ENCODE measurements at places on chromosomes 5 and 9. TPM values are rescaled to one million over a fixed set of nuclear protein-coding genes. Genes with fewer than 3 reads are reported as not detected.

DNA sequence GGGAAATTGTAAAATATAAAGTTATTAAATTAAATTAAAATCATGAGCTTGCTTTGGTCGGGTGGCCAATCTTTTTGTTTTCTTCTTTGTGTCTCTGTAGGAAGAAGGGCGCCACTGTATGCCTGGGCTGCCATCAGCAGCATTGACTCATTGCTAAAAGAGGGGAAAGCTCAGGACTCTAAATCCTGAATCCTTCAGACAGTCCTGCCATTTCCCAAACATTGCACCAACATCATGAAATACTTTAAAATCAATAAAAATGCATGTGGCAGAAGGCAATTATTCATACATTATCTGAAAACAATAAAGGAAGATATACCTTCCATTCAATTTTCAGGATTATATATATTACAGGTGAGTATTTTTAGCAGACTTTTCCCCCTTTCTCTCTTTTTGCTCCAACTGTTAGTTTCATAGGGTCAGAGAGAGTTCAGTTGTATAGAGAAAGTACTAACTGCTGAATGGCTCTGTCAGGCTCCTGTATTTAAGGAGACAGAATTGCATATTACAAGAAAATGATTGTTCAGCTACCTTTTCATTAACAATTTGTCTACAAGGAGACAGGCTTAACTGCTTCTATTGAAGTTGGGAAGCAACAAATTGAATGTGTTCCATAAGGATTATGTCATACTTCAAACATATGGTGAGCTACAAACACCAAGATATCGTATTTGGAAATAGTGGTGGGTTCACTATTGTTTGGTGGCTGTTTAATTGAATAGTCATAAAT, 95.7 kb downstream of the ATPSCKMT start:
- DNase-seq, result no peak

The CDKN2B gene
- not detected for total RNA-seq

DNA sequence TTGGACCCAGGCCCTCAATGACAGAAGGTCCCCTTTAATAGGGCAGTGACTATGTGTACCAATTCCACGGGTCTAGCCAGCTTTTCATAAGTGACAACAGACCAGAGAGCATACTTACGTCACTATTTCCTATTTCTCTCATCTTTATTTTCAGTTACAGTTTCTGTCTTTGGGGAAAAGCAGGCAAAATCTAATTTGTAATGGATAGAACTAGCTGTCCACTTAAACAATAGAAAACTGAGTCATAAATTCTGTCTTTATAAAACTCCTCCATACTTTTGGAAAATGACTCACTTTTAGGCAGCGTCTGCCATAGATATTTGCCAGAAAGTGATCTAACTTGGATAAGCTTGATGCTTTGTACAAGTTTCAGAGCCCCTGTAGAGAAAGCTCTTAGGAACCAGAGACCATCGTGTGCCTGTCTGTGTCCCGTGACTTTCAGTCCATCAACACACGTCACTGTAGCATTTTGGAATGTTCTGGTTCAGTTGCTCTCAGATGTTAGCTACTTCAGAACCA, 101.9 kb downstream of the F2RL2 start:
- no peak for DNase-seq

GRCh38 chr5:135566422-135567400, 12.1 kb downstream of the CXCL14 start:
- no peak for DNase-seq

GRCh38 chr5:178423431-178423830, 166.8 kb downstream of the COL23A1 start:
- DNase-seq, result peak; percentile 14

GRCh38 chr5:40390281-40391149, 289.2 kb upstream of the PTGER4 start:
- no peak for DNase-seq

- no peak for DNase-seq
Measured at GRCh38 chr5:33277061-33277650, 163.6 kb upstream of the TARS1 start.

The CD274 gene
- 0.26 TPM for total RNA-seq

- no peak for DNase-seq
Measured at GRCh38 chr9:131233556-131233955, 42.8 kb downstream of the FAM78A start.

The PCDHGB6 gene
- total RNA-seq, result 1.7 TPM

The SYK gene
- total RNA-seq, result 2.7 TPM

The PCA3 gene
- not detected for total RNA-seq

DNA sequence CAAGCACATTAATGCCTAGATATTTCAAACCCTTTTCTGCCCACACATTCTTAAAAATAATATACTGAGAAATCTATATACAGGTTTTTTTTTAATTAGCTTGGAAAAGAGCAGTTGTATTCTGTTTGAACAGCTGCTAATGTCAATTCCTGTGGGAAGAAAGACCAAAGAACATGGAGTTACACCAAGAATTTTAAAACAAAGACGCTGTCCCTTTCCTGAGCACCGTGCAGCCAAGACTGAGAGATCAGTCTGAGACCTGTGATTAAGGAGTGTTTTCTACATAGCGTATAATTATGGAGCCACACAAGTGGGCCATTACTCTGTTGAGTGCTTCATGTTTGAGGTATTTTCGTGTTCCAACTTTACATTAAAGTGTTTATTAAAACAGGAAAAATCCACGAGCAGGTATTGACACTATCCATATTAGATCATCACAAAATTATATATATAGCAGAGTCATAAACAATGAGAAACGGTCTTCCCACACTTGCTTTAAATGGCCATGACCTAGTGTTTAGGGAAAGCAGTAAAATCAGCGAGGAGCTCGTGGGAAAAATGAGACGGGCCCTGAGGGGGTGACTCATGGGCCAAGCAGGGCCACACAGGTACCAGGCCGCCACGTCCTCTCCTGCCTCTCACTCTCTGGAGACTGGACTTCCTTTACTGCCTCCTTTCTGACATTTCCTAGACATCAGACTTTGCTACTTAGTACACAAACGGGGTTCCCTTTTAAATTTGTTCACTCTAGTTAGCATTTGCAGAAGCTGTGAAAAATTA, 153.1 kb upstream of the OTULINL start:
- DNase-seq, result no peak

- DNase-seq, result no peak
Measured at GRCh38 chr9:13586587-13587374, 307.3 kb upstream of the MPDZ start.

DNA sequence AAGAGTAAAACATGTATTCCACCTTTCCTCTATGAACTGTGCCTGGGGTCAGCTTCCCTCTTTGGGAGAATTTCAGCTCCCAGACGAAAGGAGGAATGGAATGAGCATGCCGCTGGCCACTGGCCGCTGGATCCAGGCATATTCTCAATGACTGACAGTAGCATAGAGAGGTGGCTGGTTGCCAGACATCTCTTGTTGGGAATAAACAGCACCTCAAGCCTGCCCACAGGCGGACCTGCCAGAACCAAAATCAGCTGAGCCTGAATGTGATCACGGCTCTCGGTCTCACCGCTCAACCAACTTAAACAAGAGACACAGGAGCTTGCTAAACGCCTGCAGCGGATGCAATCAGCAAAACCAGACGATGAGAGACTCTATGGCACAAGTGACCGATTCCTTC, 20.6 kb downstream of the TBC1D9B start:
- no peak for DNase-seq

The PCDHGA3 gene
- total RNA-seq, result not detected

- peak; percentile 78 for DNase-seq
Measured at GRCh38 chr9:97528529-97529230, 27.2 kb downstream of the TMOD1 start.

GRCh38 chr5:124654418-124654817, 92.0 kb downstream of the ZNF608 start:
- no peak for DNase-seq

The ASTN2 gene
- total RNA-seq, result 9.3 TPM

The FSD1L gene
- total RNA-seq, result 2.3 TPM

The ADAMTSL1 gene
- total RNA-seq, result 1.8 TPM

DNA sequence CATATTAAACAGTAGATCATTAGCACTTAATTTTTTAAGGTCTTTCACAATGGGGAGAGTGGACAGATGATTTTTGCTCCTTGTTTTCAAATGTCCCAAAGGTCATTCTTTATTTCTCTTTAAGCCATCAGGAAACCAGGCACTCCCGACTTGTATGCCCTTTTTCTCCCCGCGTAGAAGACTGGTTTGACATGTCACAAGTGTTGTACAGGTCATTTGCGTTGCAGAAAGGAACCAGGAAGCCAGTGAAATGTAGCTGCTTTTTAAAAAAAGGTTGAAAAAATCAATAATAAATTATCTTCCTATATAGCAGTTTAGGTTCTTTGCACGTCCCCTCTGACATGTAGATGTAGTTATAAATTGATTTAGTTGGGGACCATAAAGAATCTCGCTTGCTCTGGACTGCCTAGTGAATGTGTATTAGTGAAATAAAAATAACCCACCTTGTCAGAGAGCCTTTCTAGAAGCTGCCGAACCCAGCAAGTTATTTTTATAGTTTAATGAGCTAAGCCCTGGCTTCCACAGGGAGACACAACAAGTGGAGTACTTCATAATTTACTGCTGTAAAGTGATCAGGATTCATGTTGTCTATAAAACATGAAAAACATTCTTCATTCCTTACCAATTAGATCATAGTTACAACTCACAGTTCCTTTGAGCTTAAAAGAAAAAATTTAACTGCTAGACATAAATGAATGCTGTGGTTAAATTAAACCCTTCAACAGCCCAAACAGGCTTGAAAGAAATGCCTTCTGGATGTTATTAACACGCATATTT, 404.6 kb downstream of the CSNK1G3 start:
- no peak for DNase-seq

DNA sequence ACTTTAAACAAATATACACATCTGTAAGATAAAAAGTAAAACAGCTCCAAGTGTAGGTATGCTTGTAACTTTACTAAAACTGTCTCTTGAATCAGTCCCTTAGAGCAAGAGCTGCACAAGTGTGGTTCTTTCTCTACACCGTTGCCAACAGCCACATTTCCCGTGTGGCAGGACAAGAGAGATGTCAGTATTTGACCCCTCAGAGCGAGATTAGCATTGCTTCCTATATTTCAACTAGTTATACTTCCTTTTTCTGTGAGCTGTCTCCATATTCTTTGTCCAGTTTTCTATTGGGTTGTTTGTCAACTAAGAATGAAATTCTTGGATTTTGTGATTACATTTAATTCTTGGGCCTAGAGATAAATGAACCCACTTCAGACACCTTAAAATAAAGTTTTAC, 8.0 kb downstream of the PLIN2 start:
- DNase-seq, result no peak

GRCh38 chr9:38274800-38275199, 117.7 kb upstream of the ALDH1B1 start:
- DNase-seq, result no peak

The BNC2 gene
- 7.9 TPM for total RNA-seq

DNA sequence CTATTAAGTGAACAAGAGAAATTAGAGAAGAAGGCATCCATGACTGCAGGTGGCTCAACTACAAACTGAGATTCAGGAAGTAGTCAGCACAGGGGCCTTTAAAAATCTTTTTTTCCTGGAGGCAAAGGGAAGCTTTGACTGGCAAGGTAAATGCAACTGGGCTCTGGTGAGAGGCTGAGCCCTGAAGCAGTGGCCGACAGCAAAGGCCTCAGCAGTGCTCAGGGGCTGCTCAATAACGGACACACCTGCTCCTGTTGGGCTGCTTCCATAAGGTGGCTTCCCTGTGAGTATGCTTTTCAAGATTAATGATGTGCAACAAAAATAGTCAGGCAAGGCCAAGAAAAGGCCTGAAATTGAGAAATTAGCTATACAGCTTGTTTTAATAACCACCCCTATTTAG, 134.2 kb upstream of the RGMB start:
- no peak for DNase-seq

The TMEM8B gene
- 2.0 TPM for total RNA-seq

- DNase-seq, result no peak
Measured at GRCh38 chr9:128193469-128194096, 2.2 kb upstream of the CIZ1 start.

- no peak for DNase-seq
Measured at GRCh38 chr5:99644822-99645221, 716.0 kb upstream of the CHD1 start.

DNA sequence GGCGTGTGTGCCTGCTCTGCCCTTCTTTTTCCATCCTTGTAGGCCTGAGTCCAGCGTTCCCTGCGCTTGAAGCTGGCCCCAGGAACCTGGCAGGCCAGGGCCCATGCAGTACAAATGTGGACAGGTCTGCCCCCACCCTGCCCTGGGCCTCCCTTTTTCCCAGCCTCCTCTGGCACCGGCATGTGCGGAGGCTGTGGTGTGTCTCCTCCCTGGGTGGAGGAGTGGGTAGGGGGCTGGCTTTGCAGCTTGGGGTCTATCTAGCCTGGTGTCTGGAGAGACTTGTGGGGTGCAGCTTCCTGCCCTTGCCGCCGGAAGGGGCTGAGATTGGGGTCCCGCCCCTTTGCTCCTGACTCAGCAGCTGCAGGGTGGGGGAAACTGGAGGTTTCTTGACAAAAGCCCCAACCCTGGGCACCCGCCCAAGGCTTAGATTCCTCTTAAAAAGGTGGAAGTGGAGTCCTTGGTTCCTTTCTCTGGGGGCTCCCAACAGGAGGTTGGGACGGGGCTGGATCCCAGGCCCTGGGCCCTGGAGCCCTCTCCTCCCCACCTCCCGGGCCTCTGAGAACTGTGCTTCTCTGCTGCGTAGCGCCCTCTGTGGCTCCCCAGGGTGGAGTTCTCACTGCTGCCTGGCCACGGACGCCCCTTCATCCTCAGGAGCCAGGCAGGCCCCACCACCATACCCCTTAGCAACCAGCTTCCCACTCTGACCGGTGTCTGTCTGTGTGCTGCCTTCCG, 18.0 kb downstream of the RXRA start:
- peak; percentile 67 for DNase-seq

The TMC1 gene
- not detected for total RNA-seq

DNA sequence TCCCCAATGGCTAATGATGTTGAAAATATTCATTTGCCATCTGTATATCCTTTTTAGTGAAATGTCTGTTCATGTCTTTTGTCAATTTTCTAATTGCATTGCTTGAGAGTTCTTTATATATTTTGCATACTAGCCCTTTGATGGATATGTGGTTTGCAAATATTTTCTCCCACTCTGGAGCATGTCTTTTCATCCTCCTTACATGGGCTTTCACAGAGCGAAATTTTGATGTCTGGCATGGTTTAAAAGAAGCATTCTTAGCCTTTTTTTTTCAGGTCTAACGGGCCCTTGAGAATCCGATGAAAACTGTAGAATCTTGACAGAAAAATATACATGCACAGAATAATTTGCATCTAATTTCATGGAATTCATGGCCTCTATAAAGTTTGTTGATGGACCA, 44.7 kb downstream of the ARHGEF28 start:
- no peak for DNase-seq

DNA sequence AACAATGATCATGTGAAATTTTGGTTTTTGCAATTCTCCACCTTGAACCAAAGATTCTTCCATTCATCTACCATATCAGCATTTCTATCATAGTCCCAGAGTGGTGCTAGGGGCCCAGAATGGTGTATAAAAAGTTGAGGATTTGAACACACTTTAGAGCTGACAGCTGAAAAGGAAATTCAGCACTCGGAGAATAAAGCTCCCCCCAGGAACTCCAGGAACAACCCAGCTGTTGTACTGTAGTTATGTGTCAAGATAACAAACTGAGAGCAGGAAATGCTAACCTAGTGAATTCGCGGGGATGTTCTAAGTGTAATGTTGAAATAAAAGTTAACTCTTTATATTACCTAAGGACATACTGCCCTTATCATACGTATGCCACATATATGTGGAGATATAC, 216.7 kb downstream of the NFIB start:
- no peak for DNase-seq

All from H7 (cell line).